ENCODE measurements at places on chromosomes 6 and 20. TPM values are rescaled to one million over a fixed set of nuclear protein-coding genes. Genes with fewer than 3 reads are reported as not detected.
A peak's percentile ranks its signal among the peaks of the same experiment; 100 is the strongest.

Gene LPIN3
- total RNA-seq = 0.07 TPM

DNA sequence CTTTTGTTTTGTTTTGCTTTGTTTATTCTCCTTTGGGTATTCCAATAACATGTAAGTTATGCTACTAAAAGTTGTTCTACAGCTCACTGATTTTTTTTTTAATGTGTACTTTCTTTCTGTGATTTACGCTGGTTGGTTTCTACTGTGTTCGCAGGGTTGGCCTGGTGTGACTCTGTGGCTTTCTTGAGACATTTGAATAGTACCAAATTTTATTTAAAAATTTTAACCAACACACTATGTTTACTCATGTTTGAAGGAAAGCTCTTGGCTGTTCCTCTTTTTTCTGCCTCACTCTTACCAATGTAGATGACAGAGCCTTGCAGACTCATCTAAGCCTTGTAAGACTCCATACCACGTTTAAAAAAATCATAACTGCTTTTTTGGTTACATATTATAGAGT is 1784.9 kb upstream of the DEFB115 start:
- no peak for DNase-seq

DNA sequence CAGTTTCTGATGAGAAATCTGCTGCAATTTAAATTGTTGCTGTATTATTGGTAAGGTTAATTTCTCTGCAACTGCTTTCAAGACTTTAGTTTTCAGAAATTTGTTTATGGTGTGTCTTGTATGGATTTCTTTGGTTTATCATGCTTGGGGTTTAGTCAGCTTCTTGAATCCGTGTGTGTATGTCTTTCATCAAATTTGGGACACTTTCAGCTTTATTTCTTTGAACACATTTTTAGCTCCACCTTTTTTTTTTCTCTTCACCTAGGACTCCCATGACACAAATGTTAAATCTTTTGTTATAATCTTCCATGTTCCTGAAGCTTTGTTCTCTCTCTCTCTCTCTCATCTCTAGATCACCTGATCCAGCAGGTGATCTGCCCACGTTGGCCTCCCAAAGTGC is 13.4 kb upstream of the TP53TG5 start:
- DNase-seq = no peak

GRCh38 chr6:30942338-30943060 is 1.7 kb downstream of the MUCL3 start:
- peak; percentile 81 for DNase-seq

Gene SRMS
- not detected for total RNA-seq

Gene SDC4
- total RNA-seq = 53.4 TPM

DNA sequence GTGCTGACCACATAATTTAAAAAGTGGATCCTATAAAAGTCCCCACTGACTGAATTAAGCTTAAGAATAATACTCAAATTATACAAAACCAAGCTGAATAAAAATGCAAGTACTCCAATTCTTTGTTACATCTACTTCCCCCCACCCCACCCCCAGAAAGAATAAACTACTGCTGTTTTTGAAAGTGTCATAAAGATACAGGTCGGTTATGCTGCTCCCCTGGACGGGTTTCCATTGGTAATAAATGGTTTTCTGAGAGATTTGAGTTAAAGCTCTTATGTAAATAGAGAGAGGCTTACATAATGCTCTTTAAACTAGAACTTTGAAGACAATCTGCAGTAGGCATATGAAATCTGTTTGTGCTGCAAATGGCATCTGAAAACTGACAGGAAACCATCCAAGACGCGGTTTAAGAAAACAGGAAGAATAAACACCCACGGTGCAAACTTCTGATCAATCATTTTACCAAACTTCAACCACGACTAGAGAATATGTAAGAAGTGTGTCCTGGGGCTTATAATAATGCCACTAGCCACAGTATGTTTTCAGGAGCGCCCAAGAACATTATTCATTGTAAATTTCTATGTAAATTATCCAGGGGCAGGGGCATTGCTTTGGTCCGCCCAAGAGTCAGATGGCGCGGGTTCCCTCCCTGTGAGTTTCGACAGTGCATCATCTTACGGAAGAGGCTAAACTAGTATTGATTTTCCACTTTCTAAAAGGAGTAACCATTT is 10.8 kb upstream of the POU3F2 start:
- DNase-seq = no peak

- DNase-seq = no peak
Observed at GRCh38 chr20:49790077-49790798, 22.4 kb upstream of the SLC9A8 start.

Gene C20orf144
- total RNA-seq = not detected

Gene FILIP1
- 0.85 TPM for total RNA-seq

Gene VSX1
- not detected for total RNA-seq

GRCh38 chr6:64050590-64050989 is 415.0 kb downstream of the PHF3 start:
- DNase-seq = no peak

GRCh38 chr6:157822245-157823000 is 623 bp upstream of the SNX9 start:
- no peak for DNase-seq

Data from HT1080 (cell line).